ENCODE measurements at places on chromosomes 16 and 17.

- DNase-seq: no peak
Measured at GRCh38 chr16:24776501-24777220, 47.2 kb downstream of the TNRC6A start.

- DNase-seq: no peak
Measured at GRCh38 chr17:74810699-74811485, 34.7 kb upstream of the NAT9 start.

DNA sequence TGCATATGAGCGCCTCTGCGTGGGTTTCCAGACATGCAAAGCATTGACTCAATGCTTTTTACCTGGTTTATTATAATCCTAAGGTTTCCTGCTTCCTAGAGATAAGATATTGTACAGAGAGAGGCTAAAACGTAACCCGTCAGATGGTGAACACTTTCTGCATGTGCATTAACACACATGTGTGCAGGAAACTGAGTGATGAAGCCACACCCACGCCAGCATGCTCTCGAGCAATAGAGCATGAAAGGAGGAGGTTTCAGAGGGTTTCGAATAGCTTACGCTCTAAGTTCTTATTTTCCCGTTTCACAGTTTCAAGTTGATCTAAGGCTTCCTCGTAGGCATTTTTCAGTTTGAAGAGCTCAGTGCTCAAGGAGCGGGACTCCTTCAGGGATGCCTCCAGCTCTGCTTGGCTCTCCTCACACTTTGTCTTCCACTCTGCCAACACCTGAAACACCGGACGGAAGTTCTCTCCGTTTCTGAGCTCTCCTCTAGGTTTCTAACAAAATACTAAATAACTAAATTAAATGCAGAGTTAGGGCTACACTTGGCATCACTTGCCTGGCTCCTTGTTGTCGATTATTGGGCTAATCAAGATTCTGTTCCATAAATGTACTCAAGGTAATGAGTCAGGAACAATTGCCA is 23.2 kb downstream of the MYH3 start:
- no peak for DNase-seq

DNA sequence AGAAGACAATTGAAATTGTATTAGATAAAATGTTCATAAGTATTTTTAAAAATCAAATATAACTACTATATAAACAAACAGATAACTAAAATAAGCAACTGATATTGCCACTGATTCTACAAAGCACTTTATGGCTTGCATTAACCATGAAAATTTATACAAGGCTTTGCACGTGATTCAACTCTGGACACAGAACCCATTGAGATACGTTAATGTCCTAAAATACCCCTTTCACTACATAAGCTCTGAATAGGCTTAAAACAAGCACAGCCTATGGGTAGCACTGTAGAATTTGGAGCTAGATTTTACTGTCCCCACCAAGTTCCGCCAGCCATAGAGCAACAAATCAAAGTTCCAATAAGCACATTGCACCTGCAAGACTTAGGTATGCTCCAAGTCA is 4.5 kb downstream of the ZNF652 start:
- no peak for DNase-seq

DNA sequence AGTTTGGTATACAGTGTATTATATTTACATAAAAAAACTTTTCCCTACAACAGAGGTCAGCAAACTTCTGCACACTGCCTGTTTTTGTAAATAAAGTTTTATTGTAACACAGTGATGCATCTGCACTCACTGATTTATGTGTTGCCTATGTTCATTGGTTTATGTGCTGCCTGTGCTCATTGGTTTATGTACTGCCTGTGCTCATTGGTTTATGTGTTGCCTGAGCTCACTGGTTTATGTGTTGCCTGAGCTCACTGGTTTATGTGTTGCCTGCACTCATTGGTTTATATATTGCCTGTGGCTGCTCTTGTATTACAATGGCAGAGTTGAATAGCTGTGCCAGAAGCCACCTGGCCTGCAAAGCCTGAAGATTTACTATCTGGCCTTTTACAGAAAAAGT is 81.6 kb downstream of the MYH11 start:
- DNase-seq: no peak

GRCh38 chr17:42009170-42009569 is 8.1 kb downstream of the DNAJC7 start:
- DNase-seq: no peak

- DNase-seq: no peak
Measured at GRCh38 chr17:53092072-53092471, 730.7 kb upstream of the KIF2B start.

- DNase-seq: no peak
Measured at GRCh38 chr16:67333315-67333714, 6.7 kb downstream of the LRRC36 start.

- DNase-seq: no peak
Measured at GRCh38 chr16:81539009-81539758, 94.6 kb downstream of the CMIP start.
